Stimulated activated CD8-positive, alpha-beta memory T cell treated with anti-CD3 and anti-CD28 coated beads, Interleukin-7, amount 100 ng/mL, for 1 hour (primary cell): ENCODE measurements at places on chromosomes 2 and 18.

DNA sequence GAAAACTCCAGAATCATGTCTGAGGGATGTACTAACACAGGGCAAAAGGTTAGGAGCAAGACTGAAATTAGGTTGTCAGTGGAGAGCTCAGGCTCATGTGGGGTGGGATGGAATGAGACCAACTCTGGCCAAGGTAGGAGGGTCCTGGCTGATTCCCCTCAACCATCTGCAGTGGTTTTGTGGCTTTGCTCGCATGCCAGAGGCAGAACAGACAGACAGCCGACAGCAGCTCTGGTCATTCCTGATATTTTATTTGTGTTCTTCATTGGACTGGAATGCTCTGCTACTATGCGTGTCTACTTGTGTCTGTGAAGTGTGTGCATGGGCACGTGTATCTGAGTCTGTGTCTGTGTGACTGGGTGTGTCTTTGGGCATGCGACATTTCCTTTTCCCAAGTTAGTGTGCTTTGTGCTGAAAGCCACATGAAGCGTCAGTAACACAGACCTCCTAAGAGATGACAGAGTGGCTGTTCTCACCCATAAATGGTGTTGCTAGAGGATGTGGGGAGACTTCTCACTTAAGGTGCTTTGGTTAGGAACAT, 239.5 kb downstream of the CNTNAP5 start:
- no peak for DNase-seq

DNA sequence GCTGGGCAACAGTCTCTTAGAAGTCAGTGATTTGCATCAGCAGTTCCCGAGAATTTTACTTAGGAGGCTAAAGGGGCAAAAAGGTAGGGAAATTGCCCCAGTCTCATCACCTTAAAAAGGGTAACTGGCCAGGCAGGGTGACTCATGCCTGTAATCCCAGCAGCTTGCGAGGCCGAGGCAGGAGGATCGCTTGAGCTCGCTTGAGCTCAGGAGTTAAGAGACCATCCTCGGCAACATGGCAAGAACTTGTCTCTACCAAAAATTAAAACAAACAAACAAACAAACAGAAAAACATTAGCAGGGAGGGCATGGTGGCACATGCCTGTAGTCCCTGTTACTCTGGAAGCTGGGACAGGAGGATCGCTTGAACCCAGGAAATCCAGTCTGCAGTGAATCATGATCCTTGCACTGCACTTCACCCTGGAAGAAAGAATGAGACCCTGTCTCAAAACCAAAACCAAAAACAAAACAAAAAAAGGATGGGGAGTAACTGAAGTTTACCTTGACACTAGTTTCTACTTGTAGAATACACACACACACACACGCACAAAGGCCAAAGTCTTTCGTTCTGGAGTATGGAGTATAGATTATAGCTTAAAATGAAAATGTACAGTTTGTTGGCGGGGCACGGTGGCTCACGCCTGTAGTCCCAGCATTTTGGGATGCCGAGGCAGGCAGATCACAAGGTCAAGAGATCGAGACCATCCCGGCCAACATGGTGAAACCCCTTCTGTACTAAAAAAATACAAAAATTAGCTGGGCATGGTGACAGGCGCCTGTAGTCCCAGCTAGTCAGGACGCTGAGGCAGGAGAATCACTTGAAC, 2.7 kb upstream of the GEMIN6 start:
- DNase-seq: no peak

- no peak for DNase-seq
Observed at GRCh38 chr18:80167331-80167730, 58.3 kb downstream of the ADNP2 start.

GRCh38 chr2:15693926-15694588, 102.4 kb downstream of the DDX1 start:
- DNase-seq: no peak

DNA sequence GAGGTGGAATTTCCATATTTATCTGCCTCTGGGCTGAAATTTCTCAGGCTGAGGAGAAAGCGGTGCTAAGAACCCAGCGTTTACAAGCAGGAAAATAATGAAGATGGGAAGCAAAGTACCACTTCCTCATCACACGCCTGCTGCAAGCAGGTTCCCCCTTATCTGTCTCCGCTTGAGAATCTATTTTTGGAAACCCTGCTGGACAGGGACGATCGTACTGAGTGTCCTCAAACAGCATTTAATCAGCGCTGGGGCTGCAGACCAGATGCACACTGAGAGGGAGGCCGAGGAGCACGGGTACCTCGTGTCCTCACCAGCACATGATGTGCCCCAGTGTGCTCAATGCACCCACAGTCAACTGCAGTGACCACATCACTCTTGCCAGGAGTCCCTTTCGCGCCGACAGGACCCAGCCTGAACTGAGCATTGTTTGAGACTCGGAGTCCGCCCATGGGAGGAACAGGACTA, 160.4 kb downstream of the HDAC4 start:
- no peak for DNase-seq

DNA sequence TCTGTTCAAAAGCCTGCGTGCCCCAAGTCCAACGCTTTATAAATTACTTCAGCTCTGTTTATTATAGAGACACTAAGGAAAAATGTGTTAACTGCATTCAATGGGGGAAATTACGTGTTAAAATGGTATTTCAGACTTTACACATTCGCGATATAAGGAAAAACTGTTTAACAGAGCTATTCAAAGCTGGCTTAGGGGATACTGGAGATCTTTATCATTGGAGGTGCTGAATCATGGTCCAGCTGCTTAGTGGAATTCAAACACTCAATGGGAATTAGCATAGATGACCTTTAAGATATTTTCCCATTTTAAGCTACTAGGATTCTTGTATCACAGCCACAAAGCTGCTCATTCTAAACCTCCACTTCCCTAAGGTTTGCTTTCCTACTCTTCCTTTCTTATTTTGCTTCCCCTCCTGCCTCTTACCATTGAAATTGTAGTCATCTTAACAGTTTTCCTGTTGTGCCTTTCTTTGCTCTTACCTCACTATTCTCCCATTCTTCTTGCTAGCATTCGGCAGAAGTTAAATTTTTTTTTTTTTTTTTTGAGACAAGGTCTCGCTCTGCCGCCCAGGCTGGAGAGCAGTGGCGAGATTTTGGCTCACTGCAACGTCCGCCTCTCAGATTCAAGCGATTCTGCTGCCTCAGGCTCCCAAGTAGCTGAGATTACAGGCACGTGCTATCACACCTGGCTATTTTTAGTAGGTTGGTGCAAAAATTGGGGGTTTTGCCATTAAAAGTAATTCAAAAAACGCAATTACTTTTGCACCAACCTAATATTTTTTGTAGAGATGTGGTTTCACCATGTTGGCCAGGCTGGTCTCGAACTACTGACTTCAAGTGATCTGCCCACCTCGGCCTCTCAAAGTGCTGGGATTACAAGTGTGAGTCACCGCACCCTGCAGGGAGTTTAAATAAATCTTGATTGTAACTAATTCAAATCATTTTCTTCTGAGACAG, 6.5 kb downstream of the SULT6B1 start:
- no peak for DNase-seq

- DNase-seq: no peak
Observed at GRCh38 chr2:109131777-109132176, 2.8 kb downstream of the SH3RF3 start.

DNA sequence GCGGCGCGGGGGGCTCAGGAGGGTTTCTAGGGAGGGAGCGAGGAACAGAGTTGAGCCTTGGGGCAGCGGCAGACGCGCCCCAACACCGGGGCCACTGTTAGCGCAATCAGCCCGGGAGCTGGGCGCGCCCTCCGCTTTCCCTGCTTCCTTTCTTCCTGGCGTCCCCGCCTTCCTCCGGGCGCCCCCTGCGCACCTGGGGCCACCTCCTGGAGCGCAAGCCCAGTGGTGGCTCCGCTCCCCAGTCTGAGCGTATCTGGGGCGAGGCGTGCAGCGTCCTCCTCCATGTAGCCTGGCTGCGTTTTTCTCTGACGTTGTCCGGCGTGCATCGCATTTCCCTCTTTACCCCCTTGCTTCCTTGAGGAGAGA, 5.2 kb downstream of the PROC start:
- DNase-seq: no peak

DNA sequence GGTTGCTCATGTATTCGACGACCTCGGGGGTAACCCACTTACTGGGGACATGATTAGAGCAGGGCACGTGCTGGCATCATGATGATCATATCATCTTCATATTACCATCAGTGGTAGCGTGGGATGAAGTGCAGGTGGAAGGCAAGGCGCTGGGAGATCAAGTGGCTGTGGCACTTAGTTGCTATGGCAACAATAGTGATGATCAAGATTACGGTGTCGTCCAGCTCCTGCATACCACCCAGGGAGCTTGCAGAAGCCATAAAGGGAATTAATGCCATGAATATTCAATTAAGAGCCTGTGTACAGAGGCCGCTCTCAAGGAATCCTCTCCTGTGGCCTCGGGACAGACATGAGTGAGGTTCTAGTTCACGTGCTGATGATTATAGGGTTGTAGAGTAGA, 237.2 kb upstream of the COPS8 start:
- no peak for DNase-seq
